PC-3 (cell line): ENCODE measurements at places on chromosomes 7 and 10.
A peak's percentile ranks its signal among the peaks of the same experiment; 100 is the strongest.

DNA sequence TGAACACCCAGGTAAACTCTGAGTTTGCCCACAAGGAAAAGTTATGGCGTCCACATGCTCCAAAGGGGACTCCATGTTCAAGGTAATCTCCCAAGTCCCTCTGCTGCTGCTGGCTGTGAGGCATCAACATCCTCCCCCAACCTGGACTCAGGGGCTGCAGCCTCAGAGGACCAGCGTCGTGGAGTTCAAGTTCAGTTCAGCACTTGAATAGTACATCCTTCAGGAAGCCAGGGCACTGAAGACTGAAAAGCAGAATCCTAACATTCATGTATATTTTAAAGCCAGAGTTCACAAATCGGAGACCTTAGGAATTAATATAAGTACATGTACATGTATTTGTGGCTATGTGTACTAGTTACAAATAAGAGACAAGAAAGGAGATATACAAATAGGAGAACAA, 90.4 kb downstream of the PTPRE start:
- DNase-seq: no peak

DNA sequence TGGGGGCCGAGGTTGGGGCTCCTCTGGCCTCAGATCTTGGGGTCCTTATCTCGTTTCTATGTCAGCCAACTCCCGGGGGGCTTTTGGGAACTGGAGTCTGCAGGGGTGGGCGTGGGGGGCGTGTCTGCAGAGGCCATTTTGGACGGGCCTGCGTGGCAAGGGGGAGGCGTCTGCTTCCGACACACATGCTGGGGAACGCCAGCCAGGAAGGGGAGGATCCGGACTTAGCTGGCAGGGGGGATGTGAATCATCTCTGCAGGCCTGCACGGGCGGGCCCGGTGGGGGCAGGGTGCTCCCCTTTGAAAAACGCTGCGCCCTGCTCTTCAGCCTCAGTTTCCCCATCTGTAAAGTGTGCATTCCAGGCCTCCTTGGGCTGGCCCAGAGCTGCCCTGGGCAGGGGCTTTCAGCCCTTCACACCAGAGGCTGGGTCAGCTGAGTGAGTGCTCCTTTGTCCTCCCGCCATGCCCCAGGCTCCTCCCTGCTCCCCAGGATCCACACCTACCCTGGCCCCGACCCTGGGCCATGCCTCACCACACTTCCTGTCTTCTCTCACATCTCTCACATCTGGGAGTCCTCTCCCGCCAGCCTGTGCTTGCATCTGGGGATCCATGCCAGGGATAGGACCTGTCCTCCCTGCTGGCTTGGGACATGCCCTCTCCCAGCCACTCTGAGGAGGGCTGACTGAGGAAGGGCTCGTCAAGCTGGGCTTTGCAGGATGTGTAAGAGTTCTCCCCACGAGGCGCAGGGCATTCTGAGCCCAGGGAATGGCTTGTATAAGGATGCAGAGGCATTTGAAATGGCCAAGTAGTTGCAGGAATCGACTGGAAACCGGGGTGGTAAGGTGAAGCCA, 172.6 kb upstream of the TNRC18 start:
- DNase-seq: peak; percentile 87

GRCh38 chr10:17655009-17655408, 11.1 kb downstream of the STAM start:
- DNase-seq: no peak

DNA sequence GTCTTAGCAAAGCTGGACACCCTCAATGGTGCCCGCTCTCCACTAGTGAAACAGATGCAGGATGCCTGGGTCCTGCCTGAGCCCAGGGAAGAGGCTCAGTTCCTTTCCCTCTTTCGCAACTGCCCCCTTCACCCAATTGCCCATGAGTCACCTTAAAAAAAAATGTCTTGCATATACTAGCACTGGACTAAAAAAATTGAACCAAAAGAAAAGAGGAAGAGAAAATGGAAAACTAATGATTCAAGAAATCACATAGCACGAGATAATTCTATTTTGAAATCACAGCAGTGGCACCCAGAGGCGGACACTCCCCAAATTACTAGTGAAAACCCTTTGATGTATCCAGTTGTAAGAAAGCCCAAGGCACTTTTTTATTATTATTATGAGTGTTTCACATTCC, 972.5 kb downstream of the LRMDA start:
- DNase-seq: peak; percentile 74

- DNase-seq: no peak
Observed at GRCh38 chr7:128708235-128708634, 30.9 kb upstream of the CALU start.

DNA sequence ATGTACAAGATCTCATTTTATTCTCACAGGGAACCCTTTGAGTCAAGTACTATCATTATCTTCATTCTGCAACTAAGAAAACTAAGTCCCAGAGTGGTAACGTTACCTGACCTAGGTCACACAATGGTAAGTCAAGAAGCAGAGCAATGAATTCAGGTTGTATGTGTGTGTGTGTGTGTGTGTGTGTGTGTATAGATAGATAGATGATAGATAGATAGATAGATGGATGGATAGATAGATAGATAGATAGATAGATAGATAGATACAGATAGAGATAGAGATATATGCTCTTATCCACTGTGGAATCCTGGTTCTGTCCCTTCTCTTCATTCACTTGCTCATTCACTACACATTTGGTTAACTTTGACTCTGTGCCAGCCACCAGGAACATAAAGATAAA, 29.8 kb downstream of the ASAH2 start:
- no peak for DNase-seq

DNA sequence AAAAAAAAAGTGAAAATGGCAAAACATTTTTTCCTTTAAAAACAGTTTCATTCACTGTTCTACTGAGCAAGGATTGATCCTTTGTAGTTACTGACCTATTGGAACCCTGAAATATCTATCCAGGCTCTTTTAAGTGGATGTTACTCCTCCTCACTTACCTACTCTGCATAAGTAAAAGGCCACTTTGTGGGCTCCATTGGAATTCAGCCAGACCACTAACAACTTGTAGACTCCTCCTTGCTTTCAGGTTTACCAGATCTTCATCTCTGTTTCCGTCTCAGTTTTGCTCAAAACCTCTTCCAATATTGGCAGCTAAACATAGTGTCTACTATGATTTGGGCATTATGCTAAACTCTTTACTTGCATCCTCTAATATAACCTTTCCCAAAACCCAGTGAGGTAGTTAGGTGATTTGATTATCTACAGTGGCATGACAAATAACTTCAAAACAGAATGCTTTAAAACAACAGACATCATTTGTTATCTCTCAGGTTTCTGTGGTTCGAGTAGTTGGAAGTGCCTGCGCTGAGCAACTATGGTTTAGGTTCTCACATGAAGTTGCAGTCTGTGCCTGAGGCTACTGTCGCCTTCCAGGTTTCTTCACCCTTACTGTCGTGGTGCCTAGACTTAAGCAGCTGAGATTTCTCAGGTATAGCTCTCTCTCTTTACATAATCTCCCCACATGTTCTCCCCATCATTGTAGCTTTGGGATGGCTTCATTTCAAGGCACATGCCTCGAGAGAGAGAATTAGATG, 698.2 kb downstream of the REEP3 start:
- DNase-seq: no peak

GRCh38 chr10:4131407-4132215, 346.6 kb upstream of the KLF6 start:
- DNase-seq: peak; percentile 66

DNA sequence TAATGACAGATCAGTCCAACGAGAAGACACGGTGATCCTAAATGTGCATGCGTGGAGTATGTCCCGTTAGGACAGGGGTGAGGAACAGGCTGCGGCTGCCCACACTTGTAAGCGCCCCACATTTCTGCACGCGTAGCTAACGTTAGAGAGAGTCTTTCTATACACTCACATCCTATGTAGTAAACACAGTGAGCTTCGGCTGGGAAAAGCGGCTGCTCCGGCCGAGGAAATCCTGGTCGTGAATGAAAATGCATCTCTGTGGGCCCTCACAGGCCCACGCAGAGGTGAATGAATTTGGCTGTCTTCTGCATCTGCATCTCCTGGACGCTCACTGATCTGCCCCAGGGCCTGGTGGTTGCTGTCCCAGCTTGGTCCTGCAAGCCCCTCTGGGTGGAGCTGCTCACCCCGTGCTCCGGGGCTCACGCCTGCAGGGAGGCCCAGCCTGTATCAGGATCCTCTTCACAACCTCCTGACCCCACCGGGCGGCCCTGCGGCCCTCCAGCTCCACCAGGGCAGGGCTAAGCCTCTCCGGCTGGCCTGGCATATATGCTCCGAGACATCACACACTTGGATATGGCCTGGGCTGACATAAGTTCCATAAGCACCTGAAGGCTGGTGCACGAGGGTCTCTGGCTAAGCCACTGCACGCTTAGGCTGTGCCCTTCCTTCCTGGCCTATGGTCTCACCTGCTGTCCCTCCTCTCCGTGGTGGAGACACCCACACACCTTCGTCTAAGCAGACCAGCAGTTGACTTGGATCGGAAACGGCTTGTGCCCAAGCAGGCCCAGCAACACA, 117.9 kb upstream of the DIP2C start:
- no peak for DNase-seq

DNA sequence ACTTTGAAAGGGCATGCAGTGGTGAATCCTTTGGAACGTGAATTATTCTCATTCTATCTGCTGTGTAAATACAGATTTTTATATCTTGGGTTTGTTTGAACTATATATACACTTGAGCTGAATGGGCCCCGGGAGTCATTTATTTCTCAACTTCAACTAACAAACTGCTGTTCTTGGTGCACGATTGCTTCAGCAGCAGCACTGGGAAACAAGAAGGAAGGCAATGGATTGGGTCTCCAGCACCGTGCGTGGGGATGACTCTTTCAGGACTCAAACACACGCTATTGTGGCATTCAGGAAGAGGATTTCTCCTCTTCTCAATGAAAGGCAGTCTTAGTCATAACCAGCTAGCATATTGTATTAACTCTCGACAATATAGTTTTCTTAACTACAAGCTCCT, 226.0 kb upstream of the NFE2L3 start:
- DNase-seq: peak; percentile 19
